ENCODE measurements at places on chromosomes 6 and 20.

DNA sequence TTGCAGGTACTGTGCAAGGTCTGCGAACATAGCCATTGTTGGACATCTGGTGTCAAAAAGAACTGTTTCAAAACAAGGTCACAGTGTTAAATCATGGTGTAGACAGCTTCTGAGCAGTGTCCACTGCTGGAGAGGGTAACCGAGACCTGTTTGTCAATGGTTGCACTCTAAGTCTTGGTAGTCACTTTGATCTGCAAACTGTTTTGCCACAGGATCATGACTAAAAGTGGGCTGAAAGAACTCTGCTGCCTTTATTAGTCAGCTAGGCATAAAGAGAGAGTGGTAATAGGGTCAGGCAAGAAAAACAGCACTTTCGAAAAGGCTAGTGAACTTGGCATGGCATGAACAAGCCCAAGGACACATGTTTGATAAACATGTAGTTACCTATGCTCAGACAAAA lies 552.3 kb upstream of the CITED2 start:
- DNase-seq: no peak

- DNase-seq: peak; percentile 91
These were observed 280.3 kb downstream of the CDC5L start for GRCh38 chr6:44667668-44668390.

GRCh38 chr20:57459278-57459677 lies 65.7 kb downstream of the CTCFL start:
- no peak for DNase-seq

DNA sequence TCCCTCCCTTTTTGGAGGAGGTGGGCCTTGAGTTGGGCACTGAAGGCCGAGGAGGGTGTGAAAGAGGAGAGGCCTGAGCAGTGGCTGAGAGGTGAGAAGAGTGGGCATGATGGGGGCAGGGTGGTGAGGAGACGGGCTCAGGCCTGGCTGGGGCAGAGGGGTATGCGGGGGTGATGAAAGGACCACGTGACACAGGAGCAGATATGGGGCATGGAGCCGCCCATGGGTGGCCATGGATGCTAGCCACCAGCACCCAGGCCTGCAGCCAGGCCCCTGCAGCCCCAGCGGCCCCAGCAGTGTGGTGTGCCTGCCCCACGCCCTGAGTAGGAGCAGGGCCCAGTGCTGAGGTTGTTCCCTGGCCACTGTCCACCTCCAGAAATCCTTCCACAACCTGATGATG lies 26.5 kb downstream of the UQCC2 start:
- no peak for DNase-seq

GRCh38 chr6:80263585-80263984 lies 157.1 kb downstream of the BCKDHB start:
- DNase-seq: no peak

GRCh38 chr20:62156592-62157386 lies 13.2 kb downstream of the SS18L1 start:
- DNase-seq: peak; percentile 77

DNA sequence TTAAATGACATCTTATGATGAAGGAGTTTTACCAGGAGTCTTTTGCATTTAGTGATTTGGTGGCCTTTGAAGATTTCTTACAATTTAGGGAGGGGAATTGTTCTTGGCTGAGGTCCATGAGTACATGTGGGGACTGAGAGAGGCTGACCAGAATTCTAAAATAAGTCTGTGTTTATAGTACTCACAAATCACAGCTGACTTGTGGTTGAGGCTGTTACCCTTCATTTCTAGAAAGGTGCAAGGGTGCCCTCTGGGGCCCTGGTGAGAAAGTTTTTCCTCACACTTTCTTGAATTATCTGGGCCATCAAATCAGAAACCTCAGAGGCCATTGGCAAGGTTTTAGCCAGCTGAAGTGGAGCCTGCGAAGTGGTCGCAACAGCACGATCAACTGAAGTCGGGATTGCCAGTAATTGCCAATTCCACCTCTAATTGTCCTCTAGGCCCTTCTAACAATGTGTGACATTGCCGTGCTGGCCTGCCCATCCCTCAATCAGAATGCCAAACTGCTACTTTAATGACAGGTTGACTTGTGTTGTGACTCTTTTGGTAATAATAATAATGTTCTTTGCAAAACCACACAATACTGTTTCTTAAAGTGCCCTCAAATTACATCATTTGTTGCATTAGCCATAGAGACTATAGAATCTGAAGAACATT lies 221.6 kb downstream of the OGFRL1 start:
- peak; percentile 75 for DNase-seq

DNA sequence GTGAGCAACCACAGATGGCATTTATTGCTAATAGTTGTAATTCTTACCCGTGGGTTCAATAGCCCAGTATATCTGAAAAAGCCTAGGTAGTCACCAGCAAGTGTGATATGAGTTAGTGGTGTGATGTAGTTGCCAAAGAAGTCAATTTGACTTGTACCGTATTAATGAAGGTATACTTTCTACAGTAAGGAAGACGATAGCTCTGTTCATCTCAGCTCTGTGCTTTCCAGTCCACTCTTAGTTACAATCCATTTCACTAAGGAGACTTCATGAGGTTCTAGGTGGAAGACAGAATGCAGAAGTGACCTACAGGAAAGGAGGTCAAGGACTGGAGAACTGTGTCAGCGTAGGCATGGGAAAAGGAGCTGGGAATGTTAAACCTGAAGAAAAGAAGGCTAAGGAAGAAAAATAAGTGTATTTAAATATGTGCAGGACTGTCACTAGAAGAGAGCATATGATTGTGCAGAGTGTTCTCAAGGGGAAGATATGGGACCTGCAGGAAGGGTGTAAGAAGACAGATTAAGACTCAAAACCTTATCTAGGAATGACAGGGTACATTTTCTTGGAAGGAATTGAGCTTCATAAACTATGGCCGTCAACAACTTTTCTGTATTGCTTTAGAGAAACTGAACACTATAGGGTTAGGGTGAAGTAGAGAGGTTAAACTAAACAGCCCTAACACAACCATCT lies 116.9 kb upstream of the SCGN start:
- no peak for DNase-seq

- no peak for DNase-seq
These were observed 95.8 kb downstream of the RNF182 start for GRCh38 chr6:14020551-14020950.

GRCh38 chr6:166024252-166024651 lies 143.4 kb downstream of the TBXT start:
- DNase-seq: no peak

GRCh38 chr6:111464184-111464583 lies 18.8 kb downstream of the REV3L start:
- no peak for DNase-seq

GRCh38 chr6:23483896-23484295 lies 642.1 kb upstream of the NRSN1 start:
- DNase-seq: no peak

DNA sequence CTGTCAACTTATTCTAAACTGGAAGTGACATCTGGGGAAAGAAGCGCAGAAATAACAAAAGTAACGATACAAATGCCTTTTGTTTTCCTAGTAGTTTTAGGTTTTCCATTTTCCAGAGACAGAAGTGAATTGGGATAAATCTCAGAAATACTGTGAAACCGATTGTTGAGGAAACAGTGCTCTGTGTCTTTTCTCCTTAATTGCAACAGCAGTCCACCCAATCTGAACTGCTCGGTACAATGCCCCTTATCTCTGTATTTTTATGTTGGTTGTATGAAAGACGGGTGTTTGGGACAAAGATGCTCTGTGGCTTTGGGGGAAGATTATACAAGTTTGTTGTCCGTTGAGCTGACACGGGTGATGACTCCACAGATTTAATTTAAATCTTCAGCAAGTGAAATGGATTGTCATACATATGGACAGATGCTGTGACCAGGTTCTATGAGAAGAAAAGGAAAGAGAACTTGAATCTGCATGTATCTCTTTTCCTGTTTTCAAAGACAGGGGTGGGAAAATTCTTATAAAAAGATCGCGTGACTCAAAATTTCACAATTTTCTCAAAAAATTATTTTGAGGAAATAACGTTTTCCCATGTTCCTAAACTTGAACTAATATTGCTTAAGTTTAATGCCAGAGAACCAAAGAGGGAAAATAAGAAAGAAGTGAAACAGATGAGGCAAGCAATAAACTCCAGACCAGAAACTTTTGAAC lies 41.2 kb downstream of the SASH1 start:
- no peak for DNase-seq

- DNase-seq: no peak
These were observed 102.0 kb downstream of the PSMB1 start for GRCh38 chr6:170450916-170451761.

- no peak for DNase-seq
These were observed 60.2 kb downstream of the INSM1 start for GRCh38 chr20:20428067-20428466.

- DNase-seq: no peak
These were observed 114.3 kb upstream of the HDAC2 start for GRCh38 chr6:114085211-114085610.

GRCh38 chr20:11159728-11160127 lies 485.9 kb upstream of the JAG1 start:
- DNase-seq: no peak

GRCh38 chr6:63307581-63308246 lies 12.1 kb downstream of the LGSN start:
- DNase-seq: peak; percentile 17

- no peak for DNase-seq
These were observed 48.0 kb downstream of the PHACTR3 start for GRCh38 chr20:59652381-59652780.

DNA sequence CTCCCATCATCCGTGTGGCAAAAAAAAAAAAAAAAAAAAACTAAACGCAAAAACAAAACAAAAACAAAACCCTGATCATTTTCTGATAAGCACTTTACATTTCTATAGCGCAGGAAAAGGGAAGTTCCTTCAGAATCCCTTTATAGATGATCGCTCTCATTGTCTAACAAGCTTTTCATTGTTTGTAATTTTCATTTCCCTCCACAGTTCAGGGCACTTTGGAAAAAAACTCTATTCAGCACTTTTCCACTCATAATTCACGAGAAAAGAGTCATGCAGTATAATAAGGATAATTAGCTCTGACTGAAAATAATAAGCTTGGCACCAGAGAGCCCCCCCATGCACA lies 89.4 kb upstream of the ATXN1 start:
- DNase-seq: no peak

- DNase-seq: peak; percentile 15
These were observed 565.5 kb downstream of the EPM2A start for GRCh38 chr6:145169726-145170224.

- no peak for DNase-seq
These were observed 11.0 kb downstream of the TREM1 start for GRCh38 chr6:41275489-41275888.

DNA sequence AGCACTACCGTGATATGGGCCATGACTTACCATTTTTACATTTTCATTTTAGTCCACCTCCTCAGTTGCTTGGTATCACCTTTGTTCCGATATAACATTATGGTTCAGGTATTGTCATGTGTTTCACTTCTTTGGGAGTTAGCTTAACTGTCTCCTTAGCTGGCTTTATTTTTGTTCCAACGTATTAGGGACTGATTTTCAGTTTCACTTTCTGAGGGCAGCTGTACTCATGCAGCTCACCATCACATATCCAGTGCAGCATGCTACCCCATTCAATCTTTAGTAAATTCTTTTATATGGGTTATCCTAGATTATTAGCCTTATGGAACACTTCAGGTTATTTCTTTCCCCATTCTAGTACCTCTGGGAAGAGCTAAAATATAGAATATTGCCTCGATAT lies 362.2 kb upstream of the IRAK1BP1 start:
- no peak for DNase-seq

GRCh38 chr6:11120271-11121005 lies 8.9 kb upstream of the ERVFRD-1 start:
- DNase-seq: no peak

GRCh38 chr20:53800883-53801604 lies 207.4 kb upstream of the ZNF217 start:
- DNase-seq: peak; percentile 41

- no peak for DNase-seq
These were observed 3.0 kb upstream of the WFDC10A start for GRCh38 chr20:45626540-45626939.

DNA sequence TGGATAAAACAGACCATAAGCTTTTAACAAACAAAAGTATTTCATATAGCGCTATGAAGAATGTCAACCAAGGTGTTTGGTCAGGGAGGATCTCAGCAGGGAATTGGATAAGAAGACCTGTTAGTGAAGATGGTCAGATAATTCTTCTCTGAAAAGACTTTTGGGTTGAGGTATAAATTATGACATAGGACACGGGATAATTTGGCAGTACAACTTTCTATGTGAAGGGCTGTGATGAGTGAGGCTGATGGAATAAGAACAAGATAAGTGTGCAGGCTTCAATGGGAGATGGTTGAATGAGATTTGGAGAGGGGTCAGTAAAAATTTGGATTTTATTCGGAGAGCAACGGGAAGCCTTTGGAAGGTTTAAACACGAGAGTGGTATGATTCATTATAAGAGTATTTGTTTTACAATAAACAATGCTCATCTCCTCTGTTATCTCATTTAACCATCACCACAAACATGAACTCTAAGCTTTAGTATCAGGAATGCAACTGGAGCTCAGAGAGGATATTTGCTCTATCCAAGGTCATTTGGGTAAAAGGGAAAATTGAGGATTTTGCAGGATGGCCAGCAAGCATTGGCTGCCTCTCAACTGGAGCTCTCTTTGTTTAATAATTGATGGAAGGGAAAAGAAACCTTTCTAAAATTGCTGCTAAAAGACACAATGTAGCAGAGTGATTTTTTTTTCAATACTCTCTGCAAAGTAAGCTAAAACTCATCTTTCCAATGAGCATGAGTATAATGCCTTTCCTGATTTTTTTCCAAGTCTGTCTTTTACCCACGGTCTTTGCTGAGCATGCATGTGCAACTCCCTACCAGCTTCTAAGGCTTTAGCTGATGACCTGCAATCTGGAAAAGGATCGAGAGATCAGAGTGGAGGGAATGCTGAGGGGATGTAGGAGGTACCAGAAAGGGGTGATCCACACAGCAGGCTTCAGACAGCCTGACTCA lies 534.0 kb downstream of the CBLN4 start:
- DNase-seq: no peak

GRCh38 chr20:59525500-59526241 lies 78.7 kb upstream of the PHACTR3 start:
- peak; percentile 84 for DNase-seq

DNA sequence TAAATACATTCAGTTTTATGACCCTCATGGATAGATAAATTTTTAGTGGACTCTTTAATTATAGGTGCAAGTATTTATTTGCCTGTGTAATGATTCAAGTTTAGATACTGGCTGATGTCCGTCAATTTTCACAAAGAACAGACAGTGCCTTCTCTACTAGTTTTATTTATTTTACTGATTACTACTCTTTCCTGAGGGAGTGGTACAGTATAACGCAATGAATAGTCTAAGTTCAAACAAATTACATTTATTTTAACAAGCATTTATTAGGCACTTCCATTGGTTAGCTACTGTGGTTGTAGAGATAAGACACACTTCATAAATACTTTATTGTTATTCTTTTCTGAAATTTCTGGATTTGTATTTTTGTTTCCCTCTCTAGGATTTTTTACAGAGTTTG lies 74.3 kb downstream of the ADGRG6 start:
- DNase-seq: no peak

GRCh38 chr20:19543101-19543500 lies 215.0 kb upstream of the RIN2 start:
- DNase-seq: no peak

DNA sequence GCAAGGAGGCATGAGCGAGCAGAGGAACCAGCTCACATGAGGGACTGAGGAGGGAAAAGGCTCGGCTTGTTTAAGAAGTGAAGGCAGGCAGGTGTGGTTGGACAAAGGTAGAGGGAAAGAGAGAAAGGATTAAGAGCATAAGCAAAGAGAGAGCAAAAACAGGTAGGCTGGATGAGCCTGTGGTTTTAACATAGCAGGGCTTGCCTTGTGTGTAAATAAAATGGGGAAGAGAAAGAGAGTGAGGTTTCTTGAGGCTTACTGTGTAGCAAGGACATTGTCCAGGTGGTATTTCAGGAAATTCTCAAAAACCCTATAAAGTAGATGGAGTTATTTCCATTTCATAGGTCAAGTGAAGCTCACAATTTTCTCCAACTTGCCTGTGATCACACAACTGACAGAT lies 93.9 kb upstream of the HDAC2 start:
- DNase-seq: no peak
